Stimulated activated CD4-positive, alpha-beta T cell treated with anti-CD3 and anti-CD28 coated beads, Interleukin-2, amount 100 ng/mL, for 4 hours (primary cell): ENCODE measurements at places on chromosomes 11 and 22.

DNA sequence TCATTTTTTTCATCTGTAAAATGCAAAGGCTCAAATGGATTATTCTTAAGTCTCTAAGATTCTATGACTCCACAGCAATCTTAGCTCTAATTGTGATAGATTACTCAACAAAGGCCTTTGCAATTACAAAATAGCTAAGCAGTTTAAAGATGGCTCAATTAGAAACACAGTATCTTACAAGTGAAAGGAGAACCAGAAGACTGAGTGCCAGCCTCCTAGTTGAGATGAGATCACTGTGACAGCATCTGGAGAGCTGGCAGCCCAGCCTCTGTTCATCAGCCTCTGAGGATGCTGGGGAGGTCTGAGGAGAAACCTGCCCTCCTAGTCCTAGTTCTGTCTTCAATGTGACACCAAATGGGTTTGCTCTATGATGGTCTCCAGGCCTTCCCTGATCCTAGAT lies 158.4 kb upstream of the NARS2 start:
- no peak for DNase-seq

- DNase-seq: no peak
These were observed 1.6 kb downstream of the MARK2 start for GRCh38 chr11:63840356-63841060.

- DNase-seq: no peak
These were observed 30.6 kb downstream of the SDHAF2 start for GRCh38 chr11:61460474-61460881.

DNA sequence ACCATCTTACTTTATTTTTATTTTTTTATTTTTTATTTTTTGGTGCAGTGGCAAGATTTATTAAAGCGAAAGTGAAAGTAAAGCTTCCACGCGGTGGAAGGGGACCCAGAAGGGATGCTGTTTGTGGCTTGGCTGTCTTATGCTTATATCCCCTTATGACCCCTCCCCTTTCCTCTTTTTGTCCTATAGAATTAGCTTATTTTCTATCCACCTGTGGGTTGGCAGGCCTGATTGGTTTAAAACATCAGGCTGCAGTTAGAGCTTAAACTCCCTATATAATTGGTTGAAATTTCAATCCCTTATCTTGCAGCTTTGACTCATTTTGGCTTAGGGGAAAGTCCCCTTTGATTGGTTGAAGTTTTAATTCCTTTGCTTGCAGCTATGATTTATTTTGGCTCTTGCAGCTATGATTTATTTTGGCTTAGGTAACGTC lies 50.5 kb downstream of the NNMT start:
- no peak for DNase-seq

DNA sequence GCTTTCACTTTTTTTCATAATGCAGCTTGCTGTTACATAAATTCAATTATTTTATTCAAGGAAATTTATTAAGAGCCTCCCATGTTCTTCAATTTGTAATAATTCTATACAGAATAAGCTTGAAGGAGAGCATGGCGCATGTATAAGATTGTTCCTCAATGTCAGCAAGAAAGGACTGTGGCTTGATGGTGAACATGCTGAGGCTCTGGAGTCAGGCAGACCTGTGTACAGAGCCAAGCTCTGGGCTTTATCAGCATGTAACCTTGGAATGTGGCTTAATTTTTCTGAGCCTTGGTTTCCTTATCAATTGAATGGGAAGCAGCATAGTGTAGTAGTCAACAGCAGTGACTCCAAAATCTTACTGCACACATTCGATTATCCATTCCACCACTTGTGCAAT lies 92.4 kb downstream of the JRKL start:
- DNase-seq: no peak

DNA sequence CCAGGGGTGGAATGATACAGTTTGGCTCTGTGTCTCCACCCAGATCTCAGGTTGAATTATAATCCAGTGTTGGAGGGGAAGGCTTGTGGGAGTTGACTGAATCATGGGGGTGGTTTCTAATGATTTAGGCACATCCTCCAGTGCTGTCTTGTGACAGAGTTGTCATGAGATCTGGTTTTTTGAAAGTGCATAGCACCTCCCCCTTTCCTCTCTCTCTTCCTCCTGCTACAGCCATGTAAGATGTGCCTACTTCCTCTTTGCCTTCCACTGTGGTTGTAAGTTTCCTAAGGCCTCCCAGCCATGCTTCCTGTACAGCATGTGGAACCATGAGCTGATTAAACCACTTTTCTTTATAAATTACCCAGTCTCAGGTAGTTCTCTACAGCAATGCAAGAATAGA lies 45.1 kb downstream of the THAP12 start:
- DNase-seq: no peak

- no peak for DNase-seq
These were observed 48.7 kb upstream of the ARFGAP3 start for GRCh38 chr22:42905702-42906183.

DNA sequence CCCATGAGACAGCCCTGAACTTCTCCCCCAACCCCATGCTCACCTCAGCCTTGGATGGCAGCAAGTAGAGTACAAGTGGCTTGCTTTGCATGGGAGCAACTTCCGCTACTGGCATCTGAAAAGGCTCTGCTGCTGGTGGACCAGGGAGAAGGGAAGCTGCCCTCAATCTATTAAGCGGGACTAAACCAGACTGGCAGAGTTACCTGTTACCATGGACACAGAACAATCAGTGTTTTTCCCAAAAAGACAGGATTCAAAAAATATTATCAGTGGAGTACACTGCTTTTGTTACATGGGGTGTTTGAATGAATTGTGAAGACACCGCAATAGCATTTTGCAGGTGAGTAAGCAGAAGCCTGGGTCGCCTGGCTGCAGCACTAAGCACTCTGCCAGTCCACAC lies 631.4 kb upstream of the B3GAT1 start:
- DNase-seq: no peak
